Activated CD4-positive, alpha-beta T cell treated with anti-CD3 and anti-CD28 coated beads, Interleukin-2, amount 50 U/mL, for 24 hours (primary cell): ENCODE measurements at places on chromosomes 4 and X.

GRCh38 chr4:21901831-21902230 lies 46.7 kb downstream of the KCNIP4 start:
- no peak for DNase-seq

DNA sequence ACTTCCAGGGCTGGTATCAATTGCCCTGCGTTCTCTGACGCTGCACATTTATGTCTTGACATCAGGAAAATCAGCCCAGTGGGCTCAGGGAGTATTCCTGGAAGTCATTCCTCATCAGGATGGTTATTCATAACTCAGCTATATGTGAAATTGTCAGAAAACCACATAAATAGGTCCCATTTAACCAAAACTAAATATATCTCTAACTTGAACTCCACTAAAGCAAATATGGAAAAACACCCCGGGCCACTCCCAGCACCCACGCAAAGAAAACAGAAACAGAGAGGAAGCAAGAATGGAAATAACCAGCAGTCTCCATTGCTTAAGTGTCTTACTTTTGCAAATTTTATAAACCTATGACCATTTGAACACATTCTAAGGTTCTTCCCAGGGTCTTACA lies 112.0 kb downstream of the IRF2 start:
- no peak for DNase-seq

DNA sequence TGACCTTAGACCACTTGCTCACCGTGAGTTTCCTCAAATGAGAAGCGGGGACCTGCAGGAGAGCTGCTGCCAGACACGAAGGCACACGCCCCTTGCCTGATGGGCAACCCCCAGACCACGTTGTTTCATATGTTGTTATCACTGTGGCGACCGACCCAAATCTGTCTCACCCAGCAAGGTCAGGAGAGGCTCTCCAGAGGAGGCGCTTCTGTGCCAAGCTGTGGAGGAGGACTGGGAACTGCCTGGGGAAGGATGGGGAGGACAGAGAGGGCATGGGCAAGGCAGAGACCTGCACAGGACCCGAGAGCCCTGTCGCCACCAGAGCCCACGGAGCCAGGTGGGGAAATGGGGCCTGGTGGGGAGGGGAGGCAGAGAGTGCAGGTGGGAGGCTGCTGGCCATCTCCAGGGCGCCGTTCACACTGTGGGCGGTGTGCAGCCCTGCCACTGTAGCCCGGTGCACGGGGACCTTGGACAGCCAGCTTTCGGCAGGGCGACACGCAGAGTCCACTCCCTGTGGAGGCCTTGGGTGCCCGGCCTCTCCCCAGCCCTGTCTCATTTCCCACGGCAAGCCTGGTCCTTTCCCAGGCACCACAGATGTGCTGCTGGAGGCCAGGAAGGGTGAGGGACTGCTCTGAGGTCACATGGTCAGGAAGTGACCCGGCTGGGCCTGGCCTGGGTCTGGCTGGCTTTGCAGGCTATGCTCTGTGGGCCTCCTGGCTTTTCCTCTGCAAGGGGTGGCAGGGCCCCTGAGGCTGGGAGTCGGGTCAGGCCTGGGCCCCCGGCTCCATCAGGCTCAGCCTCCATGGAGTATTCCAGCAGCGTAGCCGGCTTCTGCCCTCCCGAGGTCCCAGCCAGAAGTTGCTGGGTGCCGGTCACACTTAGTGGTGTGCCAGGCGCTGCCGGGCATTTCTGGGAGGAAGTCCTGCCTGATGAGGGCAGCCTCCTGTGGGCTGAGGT lies 3.2 kb downstream of the HTRA3 start:
- DNase-seq, result no peak

DNA sequence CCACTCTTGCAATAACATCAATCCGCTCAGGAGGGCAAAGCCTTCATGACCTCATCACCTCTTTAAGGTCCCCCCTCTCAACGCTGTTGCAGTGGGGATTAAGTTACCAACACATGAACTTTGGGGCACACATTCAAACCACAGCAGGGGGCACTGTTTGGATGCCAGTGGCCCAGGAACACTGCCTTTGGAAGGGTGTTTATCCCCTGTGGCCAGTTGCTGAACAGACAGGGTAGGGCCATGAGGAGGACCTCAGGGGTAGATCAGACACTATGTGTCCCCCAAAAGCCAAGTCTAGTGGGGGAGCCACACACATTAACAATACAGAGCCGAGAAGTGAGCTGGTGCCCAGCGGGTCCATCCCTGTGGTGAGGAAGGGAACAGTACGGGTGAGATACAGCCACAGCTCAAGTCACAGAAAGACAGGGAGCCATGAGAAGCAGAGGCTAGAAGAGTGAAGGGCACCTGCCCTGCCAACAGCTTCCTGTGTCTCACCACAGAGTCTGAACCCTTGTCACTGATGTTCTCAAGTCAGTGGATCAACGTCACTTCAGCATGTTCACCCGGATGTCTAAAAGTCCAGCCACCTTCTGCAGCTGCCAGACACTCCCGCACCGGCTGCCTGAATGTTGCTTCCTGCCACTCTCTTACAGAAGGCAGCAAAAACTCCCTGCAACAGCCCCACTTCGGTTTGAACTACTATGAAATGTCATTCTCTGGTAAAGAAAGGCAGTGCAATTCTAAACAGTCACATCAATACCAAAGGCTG lies 19.9 kb upstream of the MXD4 start:
- DNase-seq, result peak; percentile 19

DNA sequence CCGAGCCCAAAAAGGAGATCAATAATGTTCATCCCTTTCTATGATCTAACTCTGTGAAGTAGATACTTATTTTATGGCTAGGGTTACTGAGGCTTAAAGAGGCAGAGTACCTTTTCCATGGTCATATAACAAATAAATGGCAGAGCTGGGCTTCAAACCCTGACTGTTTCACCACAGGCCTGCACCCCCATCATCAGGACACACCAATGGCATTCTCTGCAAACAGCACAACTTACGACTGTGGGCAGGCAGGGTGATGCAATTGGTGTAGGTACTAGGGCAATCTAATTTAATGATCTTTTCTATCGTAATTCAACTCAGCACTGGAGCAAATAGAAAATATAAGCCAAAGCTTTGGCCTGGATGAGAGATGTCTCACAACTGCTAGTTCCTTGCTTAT lies 118.8 kb upstream of the CBR4 start:
- no peak for DNase-seq

GRCh38 chr4:146071390-146071789 lies 104.1 kb upstream of the LSM6 start:
- no peak for DNase-seq

DNA sequence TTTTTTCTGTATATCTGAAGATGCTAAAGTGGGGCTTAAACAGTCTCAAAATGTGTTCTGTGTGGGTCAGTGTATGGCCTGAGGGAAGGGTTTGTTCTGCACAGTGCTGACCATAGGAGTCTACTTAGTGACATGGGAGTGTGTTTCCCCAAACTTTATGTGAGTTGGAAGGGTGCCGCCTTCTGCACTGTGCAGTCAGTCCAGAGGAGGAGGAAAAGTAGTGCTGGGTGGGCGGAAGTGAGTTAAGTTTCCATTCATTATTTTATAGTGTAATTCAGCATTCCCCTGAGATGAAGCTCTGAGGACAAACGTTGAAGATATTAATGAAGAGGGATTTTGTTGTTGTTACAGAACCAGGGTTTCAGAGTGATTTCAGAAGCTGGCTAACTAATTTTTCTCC lies 2.9 kb downstream of the CHST7 start:
- DNase-seq, result no peak

- no peak for DNase-seq
Measured at GRCh38 chr4:146389561-146389960, 132.2 kb downstream of the SLC10A7 start.

DNA sequence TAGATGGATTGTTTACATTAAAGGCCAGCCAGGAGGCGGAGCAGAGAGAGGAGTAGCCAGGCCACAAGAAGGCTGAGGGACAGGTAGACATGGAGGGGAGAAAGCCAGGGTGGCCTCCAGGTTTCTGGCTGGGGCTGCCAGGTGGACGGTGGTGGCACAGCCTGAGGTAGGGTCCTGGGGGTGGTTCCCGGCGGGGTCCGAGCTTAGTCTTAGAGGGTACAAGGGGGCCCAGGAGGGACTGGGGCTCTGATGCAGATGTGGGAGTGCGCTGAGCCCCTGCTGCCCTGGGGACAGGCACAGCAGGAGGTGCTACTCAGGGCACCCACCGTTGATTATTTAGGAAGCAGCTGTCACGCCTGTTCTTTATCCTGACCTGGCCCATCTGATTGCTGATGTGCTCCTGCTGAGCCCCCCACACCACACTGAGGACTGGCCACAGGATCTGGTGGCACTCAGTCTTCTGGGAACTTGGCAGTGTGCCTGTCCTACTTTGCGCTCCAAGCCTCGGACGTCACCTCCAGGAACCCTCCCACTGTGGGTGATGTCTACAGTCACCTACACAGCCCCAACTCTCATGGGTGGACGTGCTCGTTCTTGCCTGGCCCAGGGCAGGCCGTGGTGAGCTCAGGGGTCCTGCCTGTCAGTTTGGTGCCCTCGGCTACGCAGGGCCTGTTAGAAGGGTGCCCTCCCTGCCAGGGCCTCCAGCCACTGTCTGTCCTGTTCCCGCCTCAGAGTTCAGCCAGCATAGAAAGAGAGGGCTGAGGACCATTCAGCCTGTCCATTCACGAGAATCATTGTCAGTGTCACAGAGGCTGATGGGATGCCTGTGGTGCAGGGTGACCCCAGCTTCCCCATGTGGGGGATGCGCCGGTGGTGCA lies 12.0 kb downstream of the WFS1 start:
- no peak for DNase-seq

DNA sequence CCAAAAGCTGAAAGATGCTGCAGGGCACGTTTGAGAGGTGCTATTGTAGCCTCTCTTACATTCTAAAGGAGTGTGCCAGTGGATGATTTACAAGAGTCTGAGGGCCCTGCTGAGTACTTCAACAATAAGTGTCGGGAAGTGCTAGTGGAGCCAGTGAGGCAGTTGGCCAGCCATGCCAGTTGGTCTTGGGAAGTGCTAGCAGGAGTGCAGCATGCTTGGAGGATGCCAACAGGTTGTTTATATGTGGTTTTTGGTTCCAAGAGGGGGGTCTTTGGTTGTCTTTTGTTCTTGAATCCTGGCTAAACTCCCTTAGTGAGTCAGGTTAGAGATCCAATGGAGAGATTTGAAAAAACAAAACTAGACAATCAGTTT lies 335.3 kb downstream of the PABPC4L start:
- no peak for DNase-seq

DNA sequence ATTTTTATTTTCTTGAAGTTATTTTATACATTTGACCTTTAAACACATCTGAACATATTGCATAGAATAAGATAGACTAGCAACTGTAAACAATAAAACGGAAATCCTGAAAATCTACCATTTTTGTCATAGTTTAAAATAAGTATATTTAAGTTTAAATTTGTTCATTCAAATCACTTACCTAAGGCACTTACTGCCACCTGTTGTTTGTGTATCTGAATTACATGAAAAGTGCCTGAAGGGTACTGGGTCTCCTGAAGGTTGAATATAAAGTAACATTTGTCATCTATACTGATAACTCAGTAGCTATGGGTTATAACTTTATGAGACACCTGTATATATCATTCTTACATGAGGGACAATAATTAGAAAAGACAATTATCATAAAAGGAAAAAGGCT lies 38.6 kb downstream of the TRPC5 start:
- no peak for DNase-seq

GRCh38 chr4:33091961-33092360 lies 2371.8 kb downstream of the PCDH7 start:
- DNase-seq, result no peak

DNA sequence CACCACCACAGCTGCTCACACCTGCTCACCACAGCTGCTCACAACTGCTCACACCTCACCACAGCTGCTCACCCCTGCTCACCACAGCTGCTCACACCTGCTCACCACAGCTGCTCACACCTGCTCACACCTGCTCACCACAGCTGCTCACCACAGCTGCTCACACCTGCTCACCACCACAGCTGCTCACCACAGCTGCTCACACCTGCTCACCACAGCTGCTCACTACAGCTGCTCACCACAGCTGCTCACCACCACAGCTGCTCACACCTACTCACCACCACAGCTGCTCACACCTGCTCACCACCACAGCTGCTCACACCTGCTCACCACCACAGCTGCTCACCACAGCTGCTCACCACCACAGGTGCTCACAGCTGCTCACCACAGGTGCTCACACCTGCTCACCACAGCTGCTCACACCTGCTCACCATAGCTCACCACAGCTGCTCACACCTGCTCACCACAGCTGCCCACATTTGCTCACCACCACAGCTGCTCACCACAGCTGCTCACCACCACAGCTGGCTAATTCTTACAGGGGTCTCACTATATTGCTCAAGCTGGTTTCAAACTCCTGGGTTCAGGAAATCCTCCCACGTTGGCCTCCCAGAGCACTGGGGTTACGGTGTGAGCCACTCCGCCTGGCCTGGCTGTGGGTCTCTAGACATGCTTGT lies 30.4 kb upstream of the CPLX1 start:
- no peak for DNase-seq

GRCh38 chr4:20444599-20445337 lies 193.1 kb downstream of the SLIT2 start:
- DNase-seq, result no peak

DNA sequence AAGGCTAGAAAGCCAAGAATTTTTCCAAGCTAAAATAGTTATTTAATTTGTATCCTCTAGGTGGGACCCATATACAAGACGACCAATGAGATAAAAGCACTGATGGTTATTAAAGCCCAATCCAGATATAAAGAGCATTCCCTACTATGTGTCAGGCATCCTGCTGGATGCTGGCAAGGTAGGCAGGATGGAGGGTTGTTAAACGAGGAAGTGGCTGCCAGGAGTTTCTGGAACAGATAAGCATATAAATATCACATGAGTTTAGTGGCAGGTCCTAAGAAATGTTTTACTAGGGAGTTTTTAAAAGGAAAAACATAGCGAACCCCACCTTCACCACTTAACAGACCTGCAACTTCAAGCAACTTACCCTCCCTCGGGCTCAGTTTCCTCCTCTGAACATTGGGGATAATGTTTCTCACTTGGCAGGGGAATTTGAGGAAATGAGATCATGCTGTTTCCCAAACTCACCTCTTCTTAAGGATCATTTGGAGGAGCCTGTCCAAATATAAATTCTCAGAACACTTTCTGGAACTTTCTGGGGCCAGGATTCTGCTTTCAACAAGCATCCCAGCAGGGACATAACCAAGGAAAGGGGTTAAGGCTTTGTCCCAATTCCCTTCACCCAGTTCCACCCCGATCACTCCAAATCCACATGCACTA lies 94.3 kb upstream of the LDB2 start:
- no peak for DNase-seq

DNA sequence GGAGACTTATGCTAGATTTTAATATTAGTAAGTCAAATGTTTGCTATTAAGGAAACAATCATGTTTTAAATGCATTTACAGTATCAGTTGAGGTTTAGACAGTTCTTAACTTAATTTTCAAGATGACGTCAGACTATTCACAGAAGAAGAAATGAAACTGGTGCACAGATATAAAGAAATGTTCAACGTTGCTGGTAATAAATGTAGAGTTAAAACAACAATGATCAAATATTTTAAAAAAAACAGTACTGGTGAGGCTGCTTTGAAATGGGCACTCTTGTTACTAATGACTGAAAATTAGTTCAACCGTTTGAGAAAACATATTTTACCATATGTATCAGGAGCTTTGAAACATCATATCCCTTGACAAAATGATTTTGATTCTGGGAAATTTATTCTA lies 44.2 kb downstream of the ABHD18 start:
- no peak for DNase-seq

- no peak for DNase-seq
Measured at GRCh38 chrX:135625995-135626394, 87.4 kb upstream of the CT45A1 start.

GRCh38 chr4:141810712-141811375 lies 174.5 kb downstream of the IL15 start:
- no peak for DNase-seq
